CD4-positive, alpha-beta T cell treated with Interleukin-1 beta for 1 hour (primary cell): ENCODE measurements at places on chromosomes 5 and 9.

DNA sequence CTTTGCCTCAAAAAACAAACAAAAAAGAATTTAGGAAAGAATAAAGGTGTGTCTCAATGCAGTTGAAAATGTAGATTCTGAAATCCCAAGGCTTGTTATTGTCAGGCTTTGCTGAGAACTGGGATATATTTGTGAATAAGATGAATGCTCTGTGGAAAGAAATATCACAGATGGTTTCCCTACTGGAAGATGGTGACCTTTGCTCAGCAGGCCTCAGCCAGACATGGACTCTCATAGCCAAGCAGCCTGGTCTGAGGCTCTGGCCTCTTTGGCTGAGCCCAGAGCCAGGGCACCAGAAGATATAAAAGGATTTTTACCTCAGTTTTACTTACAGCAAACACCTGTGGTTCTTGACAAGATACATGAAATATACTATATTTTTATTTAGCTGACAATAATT, 37.1 kb downstream of the AGXT2 start:
- no peak for DNase-seq

DNA sequence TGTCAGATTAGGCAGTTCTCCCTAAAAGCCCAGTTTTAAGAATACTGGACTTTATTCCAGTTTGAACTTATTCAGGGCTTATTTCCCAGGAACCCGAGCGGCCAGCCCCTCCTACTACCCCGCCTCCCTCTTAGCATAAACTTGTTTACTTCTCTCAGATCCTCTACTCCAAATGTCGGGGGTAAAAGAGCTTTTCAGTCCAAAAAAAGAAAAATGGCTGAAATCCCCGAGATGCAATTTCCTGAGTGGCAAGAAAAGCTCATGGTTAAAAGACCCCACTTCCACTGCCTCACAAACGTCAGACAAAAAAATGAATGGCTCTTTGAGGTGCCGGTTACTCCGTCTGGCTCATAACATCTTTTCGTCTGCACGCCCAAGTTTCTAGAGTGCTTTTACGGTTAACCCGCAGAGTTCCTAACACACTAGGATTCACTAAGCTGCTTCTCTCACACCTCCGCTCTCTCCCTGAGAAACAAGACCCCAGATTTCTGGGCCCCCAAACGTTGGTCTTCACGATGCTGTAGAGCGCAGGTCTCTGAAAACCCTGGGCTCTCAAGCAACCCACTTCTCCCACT, 402 bp downstream of the BRD8 start:
- DNase-seq, result no peak

DNA sequence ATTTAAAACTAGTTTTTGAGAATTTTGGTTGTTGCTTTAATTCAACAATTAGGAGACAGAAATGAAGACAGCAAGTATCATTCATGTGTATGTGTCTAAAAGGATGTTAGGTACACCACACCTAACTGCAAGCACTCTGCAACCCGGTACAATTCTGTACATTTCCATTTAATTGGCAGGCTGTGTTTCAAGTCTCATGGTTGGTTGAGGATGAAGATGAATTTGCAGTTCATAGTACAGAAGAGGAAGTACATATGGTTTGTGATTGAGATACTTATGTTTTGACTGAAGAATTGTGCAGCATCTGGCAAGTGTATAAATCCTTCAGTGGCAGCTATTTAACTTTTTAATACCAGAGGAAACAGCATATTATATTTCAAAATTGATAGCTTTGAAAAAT, 628.7 kb upstream of the ZNF608 start:
- DNase-seq, result no peak

GRCh38 chr9:90458485-90458884, 184.1 kb downstream of the DIRAS2 start:
- no peak for DNase-seq

DNA sequence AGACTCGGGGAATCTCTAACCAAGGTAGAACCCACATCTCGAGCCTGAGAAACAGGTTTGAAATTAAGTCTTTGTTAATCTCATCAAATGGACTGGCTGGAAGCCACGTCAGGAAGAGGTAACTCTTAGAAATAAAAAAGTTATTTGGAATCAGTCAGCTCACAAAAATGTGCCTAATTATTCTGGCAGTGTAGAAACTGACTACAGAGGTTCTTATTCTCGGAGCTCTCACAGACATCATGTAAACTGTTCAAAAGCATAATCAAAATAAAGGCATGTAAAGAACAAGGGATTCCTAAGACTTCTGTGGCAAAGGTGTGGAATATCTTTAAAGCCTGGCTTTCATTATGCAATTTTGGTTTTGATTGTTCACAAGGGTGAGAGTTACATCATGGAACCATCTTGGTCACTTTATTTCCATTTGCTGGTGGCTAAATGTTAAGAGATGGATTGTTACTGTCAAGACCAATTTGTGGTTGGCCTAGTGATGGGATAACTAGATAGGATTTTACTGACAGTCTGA, 85.1 kb downstream of the OTULIN start:
- DNase-seq, result no peak

DNA sequence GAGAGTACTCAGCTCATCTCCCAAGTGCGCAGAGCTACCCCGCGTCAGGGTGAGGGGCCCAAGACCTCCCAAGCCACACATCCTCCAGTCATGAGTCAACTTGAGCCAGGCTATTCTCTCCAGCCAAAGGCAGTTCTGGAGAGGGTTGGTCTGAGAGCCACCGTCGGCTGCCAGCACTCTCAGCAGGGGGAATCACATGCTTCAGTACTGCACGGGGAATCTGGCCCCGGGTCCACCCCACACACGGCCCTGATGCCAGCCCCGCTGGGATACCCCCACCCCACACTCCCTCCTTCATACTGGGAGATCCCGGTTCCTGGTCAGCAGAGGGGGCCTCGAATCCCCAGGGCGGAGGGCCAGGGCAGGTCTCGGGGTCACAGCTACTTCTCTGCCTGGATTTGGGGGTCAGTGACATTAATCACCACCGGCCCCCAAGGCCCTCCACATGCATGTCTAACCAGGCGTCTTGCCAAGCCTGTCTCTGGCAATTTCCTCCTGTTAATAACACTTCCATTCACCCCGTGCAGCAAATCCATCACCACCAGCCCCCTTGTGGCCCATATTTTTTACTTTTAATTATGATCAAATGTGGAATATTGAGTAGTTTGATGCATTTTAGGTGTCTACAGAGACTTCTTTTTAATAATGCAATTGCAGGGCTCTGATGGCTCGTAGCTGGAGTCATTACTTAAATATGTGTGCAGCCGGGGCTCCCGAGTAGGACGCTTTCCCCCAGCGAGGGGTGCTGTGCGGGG, 102.9 kb upstream of the PPP1R26 start:
- DNase-seq, result no peak

DNA sequence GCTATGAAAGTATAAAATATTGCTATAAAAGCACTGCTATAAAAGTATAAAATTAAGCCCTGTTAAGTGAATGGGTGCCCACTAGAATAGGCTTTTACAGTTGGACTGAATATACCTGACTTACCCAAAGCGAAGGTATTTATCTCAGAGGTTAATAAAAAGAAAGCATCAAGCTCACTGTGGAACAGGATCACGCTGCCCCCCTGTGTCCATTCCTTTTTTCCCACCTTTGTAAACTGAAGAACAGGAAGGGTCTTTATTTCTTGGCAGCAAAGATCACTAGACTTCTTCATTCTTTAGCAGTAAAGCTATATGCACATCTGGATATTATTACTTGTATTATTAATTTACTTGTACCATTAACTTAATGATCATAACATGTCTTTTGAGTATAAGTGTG, 22.1 kb upstream of the PLPP6 start:
- DNase-seq, result peak; percentile 48

DNA sequence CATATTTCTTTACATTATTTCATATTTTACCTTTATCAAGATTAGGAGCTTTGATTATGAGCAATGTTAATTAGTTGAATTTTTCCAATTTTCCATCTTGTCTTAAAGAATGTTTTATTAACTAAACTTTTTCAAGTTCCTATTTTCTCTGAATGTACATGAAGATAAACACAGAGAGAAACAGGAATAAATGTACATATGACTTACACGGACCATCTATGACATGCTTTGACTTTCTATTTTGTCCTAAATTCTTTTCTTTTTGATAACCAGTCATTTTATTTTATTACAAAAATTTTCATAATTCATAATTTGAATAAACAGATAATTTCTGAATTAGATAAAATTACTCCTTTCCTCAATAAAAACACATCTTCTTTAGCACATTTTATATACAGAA, 1038.8 kb upstream of the ARRDC3 start:
- no peak for DNase-seq

DNA sequence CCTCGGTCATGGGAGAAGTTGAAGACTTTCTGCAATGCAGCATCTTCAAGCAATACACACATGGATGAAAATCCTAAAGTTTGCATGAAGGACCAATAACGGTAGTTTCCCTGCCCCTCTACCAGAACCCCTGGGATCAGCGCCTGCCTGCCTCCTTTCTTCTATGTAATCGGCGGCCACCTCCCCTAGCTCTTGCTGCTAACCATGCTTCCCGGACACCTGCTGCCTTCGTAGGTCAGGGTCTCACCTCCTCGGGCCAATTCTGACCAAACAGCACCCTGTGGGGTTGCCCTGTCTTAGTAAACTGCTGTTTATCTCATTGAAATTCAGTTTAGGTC, 388 bp upstream of the MED10 start:
- no peak for DNase-seq

DNA sequence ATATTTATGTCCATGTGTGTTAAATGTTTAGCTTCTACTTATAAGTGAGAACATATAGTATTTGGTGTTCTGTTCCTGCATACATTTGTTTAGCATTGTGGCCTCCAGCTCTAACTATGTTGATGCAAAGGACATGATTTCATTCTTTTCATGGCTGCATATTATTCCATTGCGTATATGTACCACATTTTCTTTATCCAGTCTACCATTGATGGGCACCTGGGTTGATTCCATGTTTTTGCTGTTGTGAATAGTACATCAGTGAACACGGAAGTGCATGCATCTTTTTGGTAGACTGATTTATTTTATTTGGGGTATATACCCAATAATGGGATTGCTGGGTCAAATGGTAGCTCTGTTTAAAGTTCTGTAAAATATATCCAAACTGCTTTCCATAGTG, 359.0 kb downstream of the SLCO4C1 start:
- DNase-seq, result no peak

DNA sequence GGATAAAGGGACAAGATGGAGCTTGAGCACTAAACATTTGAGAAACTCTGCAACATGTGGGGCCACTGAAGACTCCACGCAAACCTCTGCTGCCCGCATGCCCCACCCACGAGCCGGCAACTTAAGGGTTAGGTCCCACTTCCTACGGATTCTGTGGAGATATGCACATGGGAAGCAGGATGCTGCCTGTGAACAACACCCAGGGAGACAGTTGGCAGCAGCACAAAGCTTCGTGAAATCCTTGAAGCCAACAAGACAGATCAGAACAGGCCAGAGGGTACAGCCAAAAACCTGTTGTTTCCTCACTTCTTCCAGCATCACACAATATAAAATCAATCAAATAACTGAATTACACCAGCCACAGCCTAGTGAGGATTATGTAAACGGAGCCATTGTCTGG, 270.4 kb downstream of the ENC1 start:
- DNase-seq, result no peak

DNA sequence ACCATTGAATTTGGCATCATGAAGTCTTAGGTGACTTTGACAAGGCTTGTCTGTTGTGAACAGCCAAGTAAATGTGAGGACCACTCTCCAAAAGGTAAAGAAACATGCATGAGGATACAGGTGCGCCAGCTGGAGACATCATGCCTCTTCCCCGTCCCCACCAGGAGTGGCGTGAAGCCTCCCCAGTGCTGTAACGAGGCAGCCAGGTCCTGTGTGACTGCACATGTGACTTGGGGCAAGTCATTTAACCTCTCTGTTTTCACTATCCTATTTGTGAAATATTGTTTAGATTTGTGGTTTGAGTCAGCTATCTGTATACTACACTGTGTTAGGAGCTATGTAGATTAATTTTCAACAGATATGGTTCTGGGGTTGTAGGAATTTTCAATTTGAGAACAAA, 65.0 kb downstream of the DOCK8 start:
- DNase-seq, result no peak

DNA sequence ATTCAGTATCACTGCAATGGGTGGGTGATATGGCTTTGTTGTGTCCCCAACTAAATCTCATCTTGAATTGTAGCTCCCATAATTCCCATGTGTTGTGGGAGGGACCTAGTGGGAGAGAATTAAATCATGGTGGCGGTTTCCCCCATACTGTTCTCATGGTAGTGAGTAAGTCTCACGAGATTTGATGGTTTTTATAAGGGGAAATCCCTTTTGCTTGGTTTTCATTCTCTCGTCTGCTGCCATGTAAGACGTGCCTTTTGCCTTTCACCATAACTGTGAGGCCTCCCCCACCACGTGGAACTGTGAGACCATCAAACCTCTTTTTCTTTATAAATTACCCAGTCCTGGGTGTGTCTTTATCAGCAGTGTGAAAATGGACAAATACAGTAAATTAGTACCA, 9.5 kb upstream of the NANS start:
- DNase-seq, result no peak

- DNase-seq, result no peak
Measured at GRCh38 chr5:2507611-2508010, 243.9 kb downstream of the IRX2 start.

DNA sequence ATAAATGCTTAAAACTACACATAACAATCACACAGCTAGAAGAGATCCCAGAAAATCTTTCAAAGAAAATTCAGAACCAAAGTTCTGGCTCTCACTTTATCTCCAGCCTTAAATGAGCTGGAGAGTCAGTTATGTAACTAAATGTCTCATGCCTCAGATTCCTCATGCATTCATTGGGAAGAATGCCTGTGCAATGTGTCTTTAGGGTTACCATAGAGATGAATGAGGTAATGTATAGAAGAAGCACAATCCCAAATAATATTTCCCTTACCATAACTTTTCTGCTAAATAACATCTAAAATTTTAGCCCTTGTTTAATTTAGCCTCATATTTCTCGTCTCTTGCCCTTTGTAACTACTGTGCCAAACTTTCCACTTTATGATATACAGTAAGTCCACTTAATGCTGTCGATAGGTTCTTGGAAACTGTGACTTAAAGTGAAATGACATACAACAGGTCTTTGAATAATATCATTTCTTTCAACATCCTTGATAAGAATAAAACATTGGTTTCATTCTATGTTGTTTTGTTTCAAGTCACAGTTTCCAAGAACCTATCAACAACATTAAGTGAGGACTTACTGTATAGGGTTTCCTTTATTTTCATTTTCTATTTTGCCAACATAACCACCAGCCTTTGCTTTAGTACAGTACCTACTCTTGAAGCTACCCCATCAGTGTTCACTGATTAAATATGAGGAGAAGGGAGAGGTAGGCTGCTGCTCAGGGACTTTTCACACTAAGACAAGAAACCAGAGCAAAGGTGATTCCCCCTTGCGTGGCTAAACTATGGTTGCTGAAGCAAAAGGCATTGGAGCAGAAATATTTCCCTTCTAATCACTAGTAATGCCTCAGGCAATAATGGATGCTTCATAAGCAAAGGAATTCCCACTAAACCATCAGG, 295.7 kb upstream of the PTGER4 start:
- no peak for DNase-seq

DNA sequence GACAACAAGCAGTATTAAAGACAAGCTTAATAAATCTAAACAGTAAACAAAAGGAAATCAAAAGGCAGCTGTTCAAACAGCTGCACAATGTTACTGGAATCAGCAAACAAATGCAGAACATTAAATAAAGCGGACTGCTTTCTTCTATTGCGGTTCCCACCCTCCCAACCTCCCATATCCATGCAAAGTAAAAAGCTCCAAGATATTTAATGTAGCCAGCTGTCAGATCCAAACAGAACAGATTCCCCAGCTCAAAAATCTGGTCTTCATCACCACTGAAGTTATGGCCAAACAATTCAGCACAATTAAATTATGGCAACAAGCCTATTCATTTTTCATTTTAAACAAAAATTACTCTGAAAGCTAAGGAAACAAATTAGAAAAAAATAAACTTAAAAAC, 75.9 kb downstream of the SLC38A9 start:
- no peak for DNase-seq
